NT2/D1 (cell line): ENCODE measurements at places on chromosomes 7 and 10.

- no peak for DNase-seq
Measured at GRCh38 chr7:68963552-68963951, 634.7 kb upstream of the AUTS2 start.

DNA sequence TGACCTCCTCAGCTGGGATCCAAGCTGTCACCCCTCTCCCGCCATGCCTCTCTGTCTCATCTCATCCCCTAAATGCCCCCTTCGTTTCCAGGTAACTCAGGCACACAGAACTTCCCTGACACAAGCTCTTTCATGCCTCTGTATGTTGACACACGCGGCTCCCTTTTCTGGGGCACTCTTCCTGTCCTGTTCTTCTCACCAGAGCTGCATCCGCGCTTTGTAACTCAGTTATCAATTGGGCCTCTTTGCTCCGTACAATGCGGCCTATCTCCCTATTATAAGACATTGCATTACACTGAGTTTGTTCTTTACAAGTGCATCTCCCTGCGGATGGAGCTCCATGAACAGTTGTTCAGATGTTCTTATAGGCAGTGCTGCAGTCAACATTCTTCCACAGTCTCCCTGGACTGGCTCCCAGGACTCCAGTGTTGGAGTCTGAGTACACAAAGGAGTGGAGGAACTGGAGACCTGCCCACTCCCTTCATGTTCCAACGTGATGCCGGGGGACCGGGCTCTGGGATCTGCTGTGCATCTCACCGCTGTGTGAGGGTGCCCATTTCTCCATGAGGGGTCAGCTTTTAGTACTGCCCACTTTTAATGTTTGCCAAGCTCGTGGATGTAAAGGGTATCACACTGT is 56.9 kb upstream of the TNS3 start:
- DNase-seq = no peak

DNA sequence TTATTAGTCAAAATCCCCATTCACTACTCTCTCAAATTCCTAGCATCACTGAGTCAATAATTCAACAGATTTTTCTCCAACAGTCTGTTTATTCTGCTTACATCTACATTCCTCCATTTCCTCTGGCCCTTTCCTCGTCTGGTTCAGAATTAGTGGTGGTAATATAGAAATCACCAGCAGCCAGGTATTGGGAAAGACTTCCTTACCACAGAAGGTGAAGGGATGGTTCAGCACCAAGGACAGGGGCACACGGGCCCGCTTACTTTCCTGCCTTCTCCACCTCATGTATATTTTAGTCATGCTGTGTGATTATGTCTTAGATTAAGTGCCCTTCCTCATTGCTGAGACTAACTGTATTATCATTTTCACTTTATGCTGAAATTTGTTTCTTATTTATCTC is 70.4 kb upstream of the APBB1IP start:
- DNase-seq = peak; percentile 48

DNA sequence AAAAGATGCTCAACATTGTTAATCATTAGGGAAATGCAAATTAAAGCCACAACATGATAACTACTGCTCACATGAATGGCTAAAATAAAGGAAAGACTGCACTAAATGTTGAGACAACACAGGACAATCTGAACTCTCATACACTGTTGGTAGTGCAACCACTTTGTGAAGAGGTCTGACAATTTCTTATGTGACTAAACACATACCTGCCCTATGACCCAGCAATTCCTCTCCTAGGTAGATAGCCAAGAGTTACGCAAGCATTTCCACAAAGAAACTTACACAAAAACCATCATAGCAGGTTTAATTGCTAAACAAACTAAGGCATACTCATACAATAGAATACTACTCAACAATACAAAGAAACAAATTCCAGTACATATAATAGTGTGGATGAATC is 41.8 kb upstream of the HERPUD2 start:
- DNase-seq = no peak

DNA sequence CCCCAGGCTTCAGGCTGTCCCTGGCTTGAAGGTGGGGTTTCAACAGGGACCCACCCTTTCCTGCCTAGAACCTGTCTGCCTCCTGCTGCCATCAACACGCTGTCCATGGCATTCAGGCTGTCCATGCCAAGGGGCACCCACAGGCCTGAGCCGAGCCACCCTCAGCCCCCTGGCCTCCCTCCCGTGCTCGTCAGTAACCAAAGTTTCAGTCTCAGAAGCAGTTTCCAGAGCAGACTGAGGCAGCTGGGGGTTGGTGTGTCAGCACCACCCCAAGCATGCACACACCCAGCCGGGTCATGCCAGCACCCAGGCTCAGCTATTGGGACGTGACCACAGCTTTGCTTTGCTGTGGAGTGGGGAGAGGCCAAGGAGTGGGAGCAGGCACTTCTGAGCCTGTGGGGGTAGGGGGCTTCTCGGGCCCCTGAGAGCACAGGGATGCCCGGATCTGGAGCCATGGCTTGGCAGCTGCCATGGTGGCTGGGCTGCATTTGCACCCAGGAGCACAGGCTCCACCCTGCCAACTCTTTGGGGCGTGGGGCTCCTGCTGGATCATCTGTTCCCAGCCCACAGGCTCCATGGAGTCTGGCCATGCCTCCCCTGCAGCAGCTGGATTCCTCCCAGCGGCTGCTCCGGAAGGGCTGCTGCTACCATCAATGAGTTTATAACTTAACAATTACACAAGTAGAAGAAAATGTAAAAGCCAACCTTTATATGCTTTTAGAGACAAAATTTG is 314.5 kb upstream of the SEMA3C start:
- no peak for DNase-seq

GRCh38 chr7:2872296-2872874 is 28.3 kb upstream of the GNA12 start:
- no peak for DNase-seq

GRCh38 chr7:37395618-37396259 is 52.9 kb downstream of the ELMO1 start:
- no peak for DNase-seq

DNA sequence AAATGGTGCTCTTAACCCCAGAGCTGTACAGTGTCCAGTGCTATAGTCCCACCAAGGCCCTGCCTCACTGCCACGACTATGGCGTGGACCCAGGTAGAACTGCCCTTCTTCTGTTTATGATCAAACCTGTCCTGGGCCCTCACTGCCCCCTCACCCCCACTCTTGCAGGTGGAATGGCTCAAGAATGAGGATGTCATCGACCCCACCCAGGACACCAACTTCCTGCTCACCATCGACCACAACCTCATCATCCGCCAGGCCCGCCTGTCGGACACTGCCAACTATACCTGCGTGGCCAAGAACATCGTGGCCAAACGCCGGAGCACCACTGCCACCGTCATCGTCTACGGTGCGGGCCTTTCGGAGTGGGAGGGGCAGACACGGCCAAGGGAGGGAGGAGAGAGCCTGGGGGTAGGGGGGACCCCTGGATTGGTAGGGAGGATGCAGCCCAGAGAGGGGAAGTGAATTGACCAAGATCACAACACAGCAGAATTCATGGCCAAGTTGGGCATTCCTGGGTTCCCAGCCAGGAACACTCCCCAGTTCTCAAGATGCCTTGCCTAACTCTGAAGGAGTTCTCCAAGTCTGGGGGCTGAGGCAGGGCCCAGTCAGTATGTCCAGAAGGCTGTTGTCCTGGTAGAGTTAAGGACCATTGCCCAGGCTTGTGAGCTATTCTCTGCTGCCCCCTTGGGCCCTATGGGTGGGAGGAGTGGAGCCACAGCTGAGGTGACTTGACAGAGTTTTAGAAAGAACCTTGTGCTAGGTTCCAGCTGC is 32.4 kb upstream of the SLC29A3 start:
- no peak for DNase-seq

DNA sequence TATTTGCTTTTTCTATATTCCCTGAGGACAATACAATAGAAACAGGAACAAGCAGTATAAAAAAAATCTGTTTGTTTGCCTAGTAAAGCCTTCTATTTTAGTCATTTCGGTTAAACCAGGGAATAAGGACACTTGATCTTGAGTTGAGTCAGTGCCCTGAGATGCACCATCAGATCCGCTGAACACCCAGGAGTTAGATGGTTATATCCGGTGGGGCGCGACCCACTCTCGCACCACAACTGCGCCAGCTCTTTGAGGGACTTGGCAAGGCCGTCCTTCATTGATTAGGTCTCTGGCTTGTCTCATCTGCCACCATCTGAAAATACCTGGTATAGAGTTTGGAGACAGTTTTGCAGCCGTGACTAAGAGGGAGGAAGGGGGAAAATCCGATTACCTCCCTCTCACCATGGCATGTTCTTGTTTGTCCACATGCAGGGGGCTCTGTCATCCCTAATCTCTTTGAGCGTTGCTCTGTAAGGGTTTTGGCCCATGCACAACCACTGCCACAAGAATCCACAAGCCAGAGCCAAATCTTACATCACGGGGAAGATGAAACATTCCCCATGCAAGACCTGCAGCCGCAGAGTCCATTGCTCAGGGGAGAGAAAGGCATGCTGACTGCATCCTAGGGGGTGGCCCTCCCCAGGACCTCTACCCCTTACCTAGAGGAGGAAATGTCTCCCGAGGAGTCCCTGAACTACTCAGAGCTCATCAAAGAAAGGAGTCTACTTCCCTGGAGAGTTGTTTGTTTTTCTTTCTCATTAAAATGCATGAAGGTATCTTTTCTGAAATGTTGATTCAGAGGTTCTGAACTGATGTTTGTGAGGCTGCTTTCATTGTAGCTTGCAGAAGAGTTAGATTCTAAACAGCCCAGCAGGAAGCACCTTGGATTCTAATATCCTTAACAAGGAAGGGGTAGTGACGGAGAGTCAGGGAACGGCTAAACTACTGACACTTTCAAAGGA is 101.6 kb upstream of the FAM171A1 start:
- DNase-seq = peak; percentile 32

DNA sequence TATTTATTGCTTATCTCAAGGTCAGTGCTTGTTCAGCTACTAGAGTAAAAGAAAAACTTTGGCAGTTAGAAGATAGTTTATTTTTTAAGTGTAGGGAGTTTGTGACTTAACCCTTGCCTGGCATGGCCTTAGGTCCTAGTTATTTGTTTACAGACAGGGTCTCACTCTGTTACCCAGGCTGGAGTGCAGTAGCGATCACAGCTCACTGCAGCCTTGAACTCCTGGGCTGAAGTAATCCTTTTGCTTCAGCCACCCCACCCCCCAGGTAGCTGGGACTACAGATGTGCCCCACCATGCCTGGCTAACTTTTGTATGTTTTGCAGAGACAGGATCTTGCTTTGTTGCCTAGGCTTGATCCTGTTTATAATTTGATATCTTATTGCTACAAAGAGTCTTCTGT is 4.2 kb downstream of the ANLN start:
- DNase-seq = no peak

GRCh38 chr7:116142374-116142773 is 68.0 kb upstream of the TES start:
- DNase-seq = no peak

- DNase-seq = peak; percentile 16
Measured at GRCh38 chr10:44818701-44819127, 92.4 kb upstream of the TMEM72 start.

GRCh38 chr10:128943111-128943510 is 523.9 kb upstream of the MGMT start:
- no peak for DNase-seq

- DNase-seq = no peak
Measured at GRCh38 chr7:148770004-148770403, 71.3 kb downstream of the CUL1 start.

- DNase-seq = no peak
Measured at GRCh38 chr7:99111591-99111990, 32.3 kb downstream of the SMURF1 start.

DNA sequence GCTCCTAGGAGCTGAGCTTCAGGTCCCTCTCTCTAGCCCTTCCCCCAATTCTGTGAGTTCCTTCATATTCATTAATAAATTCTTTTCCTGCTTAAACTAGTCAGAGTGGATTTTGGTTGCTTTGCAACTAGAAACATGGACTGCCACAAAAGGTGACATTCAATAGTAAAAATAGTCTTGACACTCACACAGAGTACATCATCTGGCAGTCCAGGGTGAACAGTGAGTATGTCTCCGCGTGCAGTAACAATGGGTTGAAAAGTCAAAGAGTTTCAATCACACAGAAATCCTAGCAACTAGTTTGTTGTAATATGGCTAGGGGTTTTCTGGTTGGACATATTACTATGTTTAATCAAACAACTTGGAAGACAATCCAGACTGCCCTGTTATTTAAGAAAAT is 168.8 kb upstream of the TBX20 start:
- DNase-seq = no peak

- no peak for DNase-seq
Measured at GRCh38 chr7:75531359-75531821, 39.3 kb downstream of the SPDYE5 start.

DNA sequence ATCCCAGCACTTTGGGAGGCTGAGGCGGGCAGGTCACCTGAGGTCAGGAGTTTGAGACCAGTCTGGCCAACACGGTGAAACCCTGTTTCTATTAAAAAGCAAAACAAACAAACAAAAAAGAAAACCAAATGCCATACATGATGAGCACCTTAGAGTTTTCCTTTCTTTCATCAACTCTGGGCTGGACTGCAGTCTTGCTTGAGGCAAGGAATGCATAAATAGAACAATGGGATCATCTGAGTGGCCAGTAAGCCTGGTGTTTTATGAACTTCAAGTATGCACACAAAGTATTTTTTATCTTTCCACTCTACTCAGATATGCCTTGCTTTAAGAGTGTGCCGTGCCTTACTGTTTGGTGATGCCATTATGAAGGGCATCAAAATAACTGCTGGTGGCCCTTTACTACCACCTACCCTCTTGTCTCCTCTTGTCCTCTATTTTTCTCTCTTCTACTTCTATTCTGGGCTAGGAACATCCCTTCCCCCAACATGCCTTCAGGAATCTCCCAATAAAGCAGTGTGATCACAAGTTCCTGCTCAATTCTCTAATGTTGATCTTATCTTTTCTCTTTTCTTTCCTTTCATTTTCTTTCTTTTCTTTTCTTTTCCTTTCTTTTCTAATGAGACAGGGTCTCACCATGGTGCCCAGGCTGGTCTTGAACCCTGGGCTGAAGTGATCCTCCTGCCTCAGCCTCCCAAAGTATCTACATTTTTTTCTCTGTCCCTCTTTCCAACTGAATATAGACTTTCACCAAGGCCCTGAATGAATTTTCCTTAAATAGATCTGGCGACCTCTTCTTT is 10.2 kb downstream of the SCD start:
- no peak for DNase-seq

GRCh38 chr10:103666087-103666761 is 172.7 kb downstream of the NEURL1 start:
- DNase-seq = no peak

DNA sequence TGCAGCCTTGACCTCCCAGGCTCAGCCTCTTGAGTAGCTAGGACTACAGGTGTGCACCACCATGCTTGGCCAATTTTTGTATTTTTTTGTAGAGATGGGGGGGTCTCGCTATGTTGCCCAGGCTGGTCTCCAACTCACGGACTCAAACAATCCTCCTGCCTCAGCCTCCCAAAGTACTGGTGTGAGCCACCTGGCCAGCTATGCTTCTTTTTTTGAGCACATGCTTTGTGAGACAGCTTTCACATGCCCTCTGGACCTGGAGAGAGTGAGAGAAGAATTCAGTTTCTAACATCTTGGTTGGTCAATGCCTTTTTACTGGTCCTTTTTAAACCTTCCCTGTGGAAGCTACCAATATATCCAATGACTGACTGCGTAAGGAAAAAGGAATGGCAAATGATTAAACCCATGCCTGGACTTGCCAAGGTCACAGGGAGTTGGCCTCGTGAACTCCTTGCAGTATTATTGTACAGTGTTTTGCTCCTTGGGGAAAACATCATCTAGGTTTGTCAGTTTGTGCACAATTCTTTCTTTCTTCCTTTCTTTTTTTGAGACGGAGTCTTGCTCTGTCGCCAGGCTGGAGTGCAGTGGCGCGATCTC is 6.2 kb upstream of the FOXK1 start:
- no peak for DNase-seq
